ENCODE measurements at places on chromosomes 1 and 21.

DNA sequence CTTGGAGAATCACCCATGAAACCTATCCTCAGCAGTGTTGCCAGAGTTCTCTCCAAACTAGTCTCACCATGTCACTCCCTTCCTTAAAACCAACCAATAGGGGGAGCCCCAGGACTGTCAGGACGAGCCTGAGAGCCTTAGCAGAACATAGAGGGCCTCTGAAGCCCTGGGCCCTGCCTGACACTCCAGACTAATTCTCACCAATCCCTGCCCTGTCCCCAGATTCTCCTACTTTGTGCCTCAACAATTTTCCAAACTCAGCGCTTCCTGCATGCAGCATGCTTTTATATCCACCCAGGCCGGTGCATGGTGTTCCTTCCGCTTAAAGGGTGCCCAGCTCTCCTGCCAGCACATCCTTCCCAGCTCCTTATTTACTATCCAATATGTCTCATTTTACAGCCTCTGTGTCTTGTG lies 42.7 kb downstream of the HSD3B1 start:
- no peak for DNase-seq

DNA sequence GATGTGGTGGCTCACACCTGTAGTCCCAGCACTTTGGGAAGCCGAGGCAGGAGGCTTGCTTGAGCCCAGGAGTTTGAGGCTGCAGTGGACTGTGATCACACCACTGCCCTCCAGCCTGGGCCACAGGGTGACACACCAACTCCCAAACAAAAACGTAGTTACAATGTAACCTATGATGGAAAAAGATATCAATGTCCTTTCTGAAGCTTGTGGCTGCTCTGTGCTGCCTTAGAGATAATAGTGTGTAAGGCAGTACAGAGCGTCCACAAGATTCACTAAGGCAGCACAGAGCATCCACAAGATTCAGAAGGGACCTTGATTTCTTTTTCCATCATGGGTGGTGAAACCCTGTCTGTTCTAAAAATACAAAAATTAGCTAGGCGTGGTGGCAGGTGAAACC lies 42.5 kb downstream of the ACTN2 start:
- DNase-seq, result no peak

DNA sequence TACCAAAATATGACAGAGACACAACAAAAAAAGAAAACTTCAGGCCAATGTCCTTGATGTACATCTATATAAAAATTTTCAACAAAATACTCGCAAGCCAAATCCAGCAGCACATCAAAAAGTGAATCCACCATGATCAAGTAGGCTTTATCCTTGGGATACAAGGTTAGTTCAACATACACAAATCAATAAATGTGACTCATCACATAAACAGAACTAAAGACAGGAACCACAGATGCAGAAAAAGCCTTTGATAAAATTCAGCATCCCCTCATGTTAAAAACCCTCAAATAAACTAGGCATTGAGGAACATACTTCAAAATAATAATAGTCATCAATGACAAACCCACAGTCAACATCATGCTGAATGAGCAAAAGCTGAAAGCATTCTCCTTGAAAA lies 101.5 kb downstream of the NME7 start:
- DNase-seq, result no peak

- DNase-seq, result no peak
These were observed 8.0 kb upstream of the DISP3 start for GRCh38 chr1:11470912-11471311.

DNA sequence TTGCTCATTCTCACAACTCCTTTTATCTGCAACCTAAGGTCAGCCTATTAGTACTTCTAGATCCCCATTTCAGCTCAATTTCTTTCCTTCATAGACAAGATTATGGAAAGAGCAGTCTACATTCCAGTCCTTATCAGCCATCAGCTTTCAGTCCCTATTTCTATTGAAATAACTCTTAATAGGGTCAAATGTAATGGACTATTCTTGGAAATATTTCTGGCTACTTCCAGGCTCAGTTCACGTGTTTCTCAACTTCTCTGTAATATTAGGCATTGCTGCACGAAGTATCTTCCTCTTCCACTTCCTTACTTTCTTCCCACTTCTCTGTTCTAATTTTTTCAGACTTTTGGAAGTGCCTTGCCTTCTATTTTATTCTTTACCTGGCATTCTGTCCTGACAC lies 232.9 kb upstream of the USP25 start:
- DNase-seq, result no peak

GRCh38 chr21:43590194-43590593 lies 69.1 kb downstream of the HSF2BP start:
- DNase-seq, result no peak

DNA sequence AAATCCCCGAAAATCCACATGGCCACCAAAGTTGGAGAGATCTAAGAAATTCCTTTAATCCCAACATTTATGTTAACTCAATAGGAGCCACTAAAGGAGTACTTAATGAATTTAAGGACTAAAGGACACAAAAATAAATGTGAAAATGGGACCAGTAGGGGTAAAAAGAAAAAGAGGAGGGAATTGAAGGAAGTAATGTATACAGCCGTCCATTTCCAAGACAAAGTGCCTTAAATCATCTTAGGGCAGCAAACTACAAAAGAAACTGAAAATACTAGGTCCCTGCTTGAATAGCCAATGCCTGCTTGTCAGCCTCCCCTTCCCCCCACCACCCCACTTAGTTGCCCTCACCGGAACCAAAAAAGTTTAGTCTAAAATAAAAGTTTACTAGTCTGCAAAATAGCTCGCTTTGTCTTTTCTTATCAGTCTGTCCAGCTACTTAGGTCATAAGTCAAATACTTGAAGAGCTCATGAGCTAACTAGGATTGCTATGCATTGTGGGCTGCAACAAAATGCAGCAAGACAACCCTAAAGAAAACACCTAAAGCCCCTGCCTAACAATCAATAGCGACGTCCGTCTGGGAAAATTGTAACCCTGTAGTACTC lies 66.3 kb upstream of the TLR5 start:
- no peak for DNase-seq

DNA sequence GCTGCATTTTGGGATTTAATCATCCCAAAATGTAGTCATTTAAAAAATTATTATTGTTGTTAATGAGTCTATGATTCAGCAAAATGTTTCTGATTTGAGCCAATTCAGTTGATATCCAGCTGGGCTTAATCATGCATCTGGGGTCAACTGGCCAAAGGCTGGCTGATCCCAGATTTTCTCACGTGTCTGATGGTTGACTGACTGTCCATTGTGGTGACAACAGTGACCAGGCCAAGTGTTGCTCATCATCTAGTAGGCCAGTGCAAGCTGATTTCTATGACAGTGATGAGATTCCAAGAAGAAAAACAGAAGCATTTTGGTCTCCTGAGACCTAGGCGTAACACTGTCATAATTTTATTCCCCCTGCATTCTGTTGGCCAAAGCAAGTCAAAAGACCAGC lies 80.1 kb upstream of the ZC3H11B start:
- no peak for DNase-seq

DNA sequence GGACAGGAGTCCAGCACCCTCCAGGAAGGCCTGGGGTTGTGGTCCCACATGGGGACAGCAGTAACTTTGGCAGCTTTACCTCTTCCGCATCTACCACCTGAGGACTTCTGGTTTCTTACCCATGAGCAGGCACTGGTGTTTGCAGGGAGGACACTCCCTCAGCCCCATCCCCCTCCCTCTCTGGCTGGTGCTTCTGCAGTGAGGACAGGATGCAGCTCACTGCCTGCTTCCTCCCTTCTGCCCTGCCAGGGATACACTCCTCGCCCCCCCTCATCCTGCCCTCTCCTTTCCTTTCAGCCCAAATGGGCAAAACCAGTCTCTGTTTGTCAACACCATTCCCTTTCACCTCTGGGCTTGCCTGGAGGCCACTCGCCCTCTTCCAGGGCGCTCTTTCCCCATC lies 62.4 kb downstream of the KIRREL1 start:
- no peak for DNase-seq

DNA sequence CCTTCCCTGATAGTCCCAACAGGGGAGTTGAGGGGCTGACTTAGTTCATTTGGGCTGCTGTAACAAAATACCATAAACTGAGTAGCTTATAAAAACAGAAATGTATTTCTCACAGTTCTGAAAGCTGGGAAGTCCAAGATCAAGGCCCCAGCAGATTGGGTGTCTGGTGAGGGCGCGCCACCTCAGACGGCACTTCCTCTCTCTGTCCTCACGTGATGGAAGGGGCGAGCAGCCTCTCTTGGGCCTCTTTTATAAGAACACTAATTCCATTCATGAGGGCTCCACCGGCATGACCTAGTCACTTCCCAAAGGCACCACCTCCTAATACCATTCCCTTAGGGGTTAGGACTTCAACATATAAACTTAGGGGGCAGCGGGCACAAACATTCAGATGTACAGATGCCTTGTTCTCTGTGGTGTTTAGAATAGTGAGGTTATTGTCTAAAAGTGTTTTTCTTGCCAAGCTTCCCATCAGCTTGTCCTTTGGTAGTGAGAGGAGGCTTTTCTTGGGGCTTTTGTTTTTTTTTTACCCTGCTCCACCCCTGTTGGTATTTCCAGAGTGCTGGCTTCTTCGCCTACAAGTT lies 20.3 kb downstream of the NIPAL3 start:
- no peak for DNase-seq

DNA sequence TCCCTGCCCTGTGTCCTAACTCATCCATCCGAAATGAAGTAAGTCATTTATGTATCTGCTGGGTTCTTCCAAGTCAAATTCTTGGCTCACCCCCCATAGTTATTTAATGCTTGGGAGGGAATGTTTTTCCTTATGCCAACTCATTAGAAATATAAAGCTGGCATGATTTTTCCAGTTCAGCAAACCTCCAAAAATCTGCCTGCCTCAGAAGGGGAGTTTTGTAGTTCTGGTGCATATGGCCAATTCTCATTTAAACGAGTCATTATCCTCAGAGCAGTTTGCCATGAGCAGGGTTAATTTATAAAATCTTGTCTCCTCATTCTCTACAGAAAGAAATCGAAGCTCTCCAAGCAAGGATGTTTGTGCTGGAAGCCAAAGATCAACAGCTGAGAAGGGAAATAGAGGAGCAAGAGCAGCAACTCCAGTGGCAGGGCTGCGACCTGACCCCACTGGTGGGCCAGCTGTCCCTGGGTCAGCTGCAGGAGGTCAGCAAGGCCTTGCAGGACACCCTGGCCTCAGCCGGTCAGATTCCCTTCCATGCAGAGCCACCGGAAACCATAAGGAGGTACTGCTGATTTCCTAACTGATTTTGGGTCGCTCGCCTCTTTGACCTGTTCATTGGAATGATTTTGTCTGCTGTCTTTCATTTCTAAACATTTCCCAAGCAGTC lies 144.1 kb downstream of the DISC1 start:
- DNase-seq, result no peak

DNA sequence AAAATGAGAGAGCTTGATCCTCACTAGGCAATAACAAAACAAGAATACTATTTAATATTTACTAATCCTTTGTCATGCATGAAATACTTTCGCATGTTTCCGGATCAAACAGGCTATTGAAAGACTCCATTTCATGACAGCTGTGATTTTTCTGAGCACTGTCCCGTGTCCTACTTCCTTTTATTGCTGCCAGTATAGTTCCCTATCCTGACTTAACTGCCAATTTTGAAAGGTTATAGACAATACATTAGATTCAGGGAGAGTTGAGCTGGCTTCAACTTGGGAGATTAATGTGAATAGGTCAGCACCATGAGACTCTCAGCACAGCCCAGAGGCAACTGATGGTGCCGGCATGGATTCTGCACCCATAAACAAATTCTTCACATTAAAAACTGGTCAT lies 225.8 kb downstream of the VAV3 start:
- no peak for DNase-seq

Measured in stimulated activated CD4-positive, alpha-beta T cell treated with anti-CD3 and anti-CD28 coated beads, Interleukin-1b, Interleukin-23, amount 100 ng/mL, for 1 hour (primary cell).